Umbilical cord (tissue), 2 donors: ENCODE measurements at places on chromosomes 3 and 15. TPM values are rescaled to one million over a fixed set of nuclear protein-coding genes. Genes with fewer than 3 reads are reported as not detected.
A peak's percentile ranks its signal among the peaks of the same experiment; 100 is the strongest.

Gene RYR3
- 11.6 TPM for total RNA-seq

GRCh38 chr3:124780761-124781475, 50.7 kb downstream of the UMPS start:
- peak; percentile 60 for DNase-seq

DNA sequence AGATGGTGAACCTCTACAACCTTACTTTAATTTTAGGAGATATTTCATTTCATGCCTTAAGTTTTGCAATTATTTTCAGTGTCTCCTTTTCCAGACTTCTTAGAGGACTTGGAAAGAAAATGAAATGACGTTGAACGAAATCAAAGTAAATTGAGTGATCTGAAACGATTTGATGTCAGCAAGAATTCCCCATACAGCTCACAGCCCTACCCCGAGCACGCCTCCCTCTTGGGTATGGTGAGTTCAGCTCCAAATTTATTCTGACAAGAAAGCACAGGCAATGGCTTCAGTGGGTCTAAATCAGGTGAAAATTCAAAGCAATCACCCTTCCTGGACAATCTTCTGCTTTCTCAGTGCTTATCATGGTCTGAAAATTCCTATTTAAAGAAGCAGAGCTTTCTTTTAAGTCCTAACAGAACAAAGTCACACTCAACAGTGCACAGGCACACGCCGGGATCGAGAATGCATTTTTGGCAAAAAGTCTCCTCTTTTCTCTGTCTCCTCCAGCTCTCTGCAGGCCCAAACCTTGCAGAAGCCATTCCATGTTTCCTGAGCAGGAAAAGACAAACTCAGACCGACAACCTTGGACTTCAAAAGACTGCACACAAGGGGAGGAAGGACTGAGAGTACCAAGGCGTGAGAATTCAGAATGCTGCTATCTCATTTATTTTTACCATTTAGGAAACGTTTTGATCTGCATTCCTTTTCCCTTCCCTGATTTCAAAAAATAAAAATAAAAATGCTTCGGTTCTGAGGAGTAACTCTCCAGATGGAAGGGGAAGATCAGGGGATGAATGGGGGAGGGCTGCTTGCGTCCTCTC, 72.0 kb downstream of the CCNL1 start:
- DNase-seq: peak; percentile 78

DNA sequence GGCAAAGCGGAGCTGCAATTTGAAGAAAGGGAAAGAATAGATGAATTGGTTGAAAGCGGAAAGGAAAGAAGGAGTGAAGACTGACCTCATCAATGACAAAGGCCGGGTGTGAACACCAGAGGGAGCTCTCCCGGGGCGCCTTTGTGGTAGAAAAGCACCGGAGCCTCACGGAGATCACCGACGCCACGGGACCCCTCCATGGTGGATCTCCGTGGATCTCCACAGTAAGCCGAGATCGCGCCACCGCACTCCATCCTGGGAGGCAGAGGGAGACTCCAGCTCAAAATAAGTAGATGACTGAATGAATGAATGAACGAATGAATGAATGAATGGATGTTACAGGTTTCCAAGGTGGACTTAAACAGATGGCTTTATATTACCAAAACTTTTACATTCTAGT, 25.0 kb downstream of the GPR160 start:
- no peak for DNase-seq

Gene ISL2
- not detected for total RNA-seq

Gene GP9
- 3.6 TPM for total RNA-seq

Gene CPEB1
- total RNA-seq: 9.9 TPM

DNA sequence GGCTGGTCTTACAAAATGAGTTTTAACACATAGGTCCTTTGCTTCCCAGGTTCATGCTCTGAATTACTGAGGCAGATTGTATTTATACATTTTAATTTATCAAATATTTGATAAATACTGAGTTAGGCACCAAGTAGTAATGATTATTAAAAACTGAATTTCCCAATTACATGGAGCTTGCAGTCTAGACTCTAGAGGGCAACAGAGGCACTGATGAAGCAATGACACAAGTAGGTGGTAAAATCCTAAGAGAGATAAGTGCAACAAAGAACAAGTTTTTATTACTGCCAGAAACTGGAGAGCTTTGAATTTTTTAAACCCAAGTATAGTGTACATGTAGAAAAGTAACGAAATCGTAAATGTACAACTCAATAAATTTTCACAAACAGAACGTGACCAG, 406.2 kb upstream of the RARB start:
- DNase-seq: peak; percentile 51

DNA sequence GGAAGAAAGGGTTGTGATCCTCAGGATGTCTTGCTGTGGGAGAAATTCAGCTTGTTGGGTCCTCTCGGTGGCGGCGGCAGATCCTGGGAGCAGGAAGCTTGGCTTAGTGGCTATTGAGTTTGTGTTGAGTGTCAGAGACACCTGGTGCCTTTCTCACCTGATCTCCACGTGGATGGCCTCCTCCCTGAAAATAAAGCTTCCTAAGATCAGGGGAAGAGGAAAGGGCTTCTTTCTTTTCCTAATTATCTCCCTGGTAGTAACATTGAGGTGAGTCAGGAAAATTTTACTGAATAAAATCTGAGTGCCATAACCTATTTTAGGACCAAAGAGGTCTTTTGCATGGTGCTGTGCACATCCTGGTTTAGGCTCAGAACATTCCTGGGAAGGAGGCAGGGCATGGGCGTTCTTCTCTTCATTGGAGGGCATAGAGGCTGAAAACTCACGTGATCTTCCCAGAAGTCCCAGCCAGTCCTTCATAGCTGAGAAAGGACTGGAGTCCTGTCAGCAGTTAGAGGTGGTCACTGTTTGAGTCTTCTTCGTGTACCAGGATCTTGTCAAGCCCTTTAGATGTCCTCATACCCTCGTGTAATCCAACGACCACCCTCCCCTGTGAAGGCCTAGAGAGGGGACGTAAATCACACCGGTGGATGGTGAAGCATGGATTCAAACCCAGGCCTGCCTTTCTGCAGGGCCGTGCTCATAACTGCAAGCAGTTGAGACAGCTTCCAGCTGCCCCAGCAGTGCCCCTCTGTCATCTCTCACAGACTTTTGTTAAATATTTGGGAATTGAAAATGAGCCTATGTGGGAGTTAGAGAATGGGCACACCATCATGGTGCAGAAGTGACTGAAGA, 1.1 kb downstream of the CMTM8 start:
- DNase-seq: peak; percentile 12

DNA sequence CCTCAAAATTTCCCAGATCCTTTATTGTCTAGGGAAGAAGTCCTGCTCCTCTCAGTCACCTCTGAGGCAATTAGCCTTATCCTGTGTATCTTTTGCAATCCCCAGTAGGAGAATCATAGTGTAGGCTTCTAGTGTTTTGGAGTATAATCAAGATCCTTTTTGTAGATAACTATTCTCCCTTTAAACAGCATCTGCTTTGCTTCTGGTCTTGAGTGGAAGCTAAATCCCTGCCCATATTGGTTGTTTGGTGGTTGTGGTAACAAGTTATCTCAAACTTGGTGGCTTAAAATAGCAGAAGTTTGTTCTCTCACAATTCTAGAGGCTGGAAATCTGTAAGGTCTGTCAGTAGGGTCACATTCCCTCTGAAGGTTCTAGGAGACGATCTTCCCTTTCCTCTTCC, 217.5 kb upstream of the RASGRP1 start:
- no peak for DNase-seq

Gene CLSTN2
- total RNA-seq: 8.9 TPM

DNA sequence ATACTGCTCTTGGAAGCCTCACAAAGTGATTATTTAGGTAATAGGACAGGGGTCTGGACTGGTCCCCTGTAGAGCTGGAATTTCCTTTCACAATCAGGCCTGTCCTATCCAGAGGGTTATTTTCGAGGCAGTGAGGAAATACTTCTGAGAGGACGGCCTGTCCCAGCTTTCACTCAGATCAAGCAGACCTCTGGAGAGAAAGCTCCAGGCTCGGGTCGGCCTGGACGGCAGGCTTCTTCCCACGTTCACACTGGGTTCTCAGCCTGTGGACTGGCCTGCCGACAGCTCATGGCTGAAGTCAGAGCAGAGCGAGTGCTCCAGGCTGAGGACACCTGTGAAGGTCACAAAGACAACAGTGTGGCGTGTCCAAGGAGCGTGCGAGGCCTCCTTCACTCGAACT, 405.3 kb downstream of the VPS13C start:
- peak; percentile 63 for DNase-seq
